Stimulated activated CD4-positive, alpha-beta T cell treated with anti-CD3 and anti-CD28 coated beads, Interleukin-1b, Interleukin-23, amount 100 ng/mL, for 1 hour (primary cell): ENCODE measurements at places on chromosomes 16 and 17.

DNA sequence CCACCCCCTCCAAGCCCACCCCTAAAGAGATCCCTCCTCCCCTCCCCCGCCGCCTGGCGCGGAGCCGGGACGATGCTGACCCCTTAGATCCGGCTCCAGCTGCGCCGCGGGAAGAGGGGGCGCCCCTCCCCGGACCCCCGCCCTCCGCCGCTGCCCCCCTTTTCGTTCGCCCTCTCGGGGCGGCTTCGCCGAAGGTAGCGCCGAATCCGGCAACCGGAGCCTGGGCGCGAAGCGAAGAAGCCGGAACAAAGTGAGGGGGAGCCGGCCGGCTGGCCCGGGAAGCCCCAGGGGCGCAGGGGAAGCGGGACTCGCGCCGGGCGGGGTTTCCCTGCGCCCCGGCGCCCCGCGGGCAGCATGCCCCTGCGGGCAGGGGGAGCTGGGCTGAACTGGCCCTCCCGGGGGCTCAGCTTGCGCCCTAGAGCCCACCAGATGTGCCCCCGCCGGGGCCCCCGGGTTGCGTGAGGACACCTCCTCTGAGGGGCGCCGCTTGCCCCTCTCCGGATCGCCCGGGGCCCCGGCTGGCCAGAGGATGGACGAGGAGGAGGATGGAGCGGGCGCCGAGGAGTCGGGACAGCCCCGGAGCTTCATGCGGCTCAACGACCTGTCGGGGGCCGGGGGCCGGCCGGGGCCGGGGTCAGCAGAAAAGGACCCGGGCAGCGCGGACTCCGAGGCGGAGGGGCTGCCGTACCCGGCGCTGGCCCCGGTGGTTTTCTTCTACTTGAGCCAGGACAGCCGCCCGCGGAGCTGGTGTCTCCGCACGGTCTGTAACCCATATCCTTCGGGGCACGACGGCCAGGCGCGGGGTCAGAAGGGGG lies 623 bp downstream of the CACNA1G start:
- no peak for DNase-seq

- DNase-seq = no peak
Observed at GRCh38 chr17:39551879-39552278, 55.8 kb downstream of the NEUROD2 start.

DNA sequence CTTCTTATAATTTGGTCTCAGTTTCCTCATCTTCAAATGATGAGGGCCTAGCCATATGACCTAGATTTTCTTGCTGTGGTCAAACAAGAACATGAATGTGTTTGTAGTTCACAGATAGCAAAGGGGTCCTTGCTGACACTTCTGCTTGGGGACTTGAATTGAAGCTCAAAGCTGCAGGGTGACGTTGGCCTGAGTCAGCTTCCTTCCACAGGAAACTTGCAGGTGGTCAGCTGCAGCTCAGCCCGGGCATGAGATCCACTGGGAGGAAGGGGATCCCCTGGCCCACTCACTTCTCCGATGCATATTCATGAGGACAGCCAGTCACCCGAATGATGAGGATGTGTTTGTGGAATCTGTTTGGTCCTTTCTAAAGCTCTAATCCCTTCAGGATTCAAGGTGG lies 42.6 kb upstream of the AXIN2 start:
- no peak for DNase-seq

- no peak for DNase-seq
Observed at GRCh38 chr17:9456330-9456729, 119.3 kb downstream of the STX8 start.

DNA sequence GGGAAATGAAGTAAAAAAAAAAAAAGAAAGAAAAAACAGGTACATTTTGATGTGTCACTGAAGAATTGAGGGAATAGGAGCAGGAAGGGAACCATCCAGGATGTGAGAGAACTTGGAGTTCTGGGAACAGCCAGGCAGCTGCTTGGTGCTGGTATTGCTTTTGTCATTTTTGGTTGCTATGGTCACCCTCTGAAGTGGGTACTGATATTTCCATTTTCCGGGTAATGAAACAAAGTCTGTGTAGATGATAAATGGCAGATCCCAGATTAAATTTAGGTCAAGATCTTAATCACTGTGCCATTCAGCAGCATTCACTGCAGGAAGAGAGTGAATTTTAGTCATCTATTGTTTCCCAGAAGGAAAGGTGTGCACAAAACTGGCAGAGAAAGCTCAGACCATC lies 93.6 kb downstream of the ABCA8 start:
- DNase-seq = no peak

- DNase-seq = no peak
Observed at GRCh38 chr16:28497861-28498599, 3.6 kb downstream of the APOBR start.

- no peak for DNase-seq
Observed at GRCh38 chr17:348692-349425, 3.7 kb downstream of the RPH3AL start.

GRCh38 chr16:48919791-48920190 lies 309.8 kb upstream of the N4BP1 start:
- no peak for DNase-seq

- no peak for DNase-seq
Observed at GRCh38 chr17:17897442-17897841, 60.7 kb upstream of the SREBF1 start.

- no peak for DNase-seq
Observed at GRCh38 chr16:73848993-73849392, 447.6 kb upstream of the PSMD7 start.

DNA sequence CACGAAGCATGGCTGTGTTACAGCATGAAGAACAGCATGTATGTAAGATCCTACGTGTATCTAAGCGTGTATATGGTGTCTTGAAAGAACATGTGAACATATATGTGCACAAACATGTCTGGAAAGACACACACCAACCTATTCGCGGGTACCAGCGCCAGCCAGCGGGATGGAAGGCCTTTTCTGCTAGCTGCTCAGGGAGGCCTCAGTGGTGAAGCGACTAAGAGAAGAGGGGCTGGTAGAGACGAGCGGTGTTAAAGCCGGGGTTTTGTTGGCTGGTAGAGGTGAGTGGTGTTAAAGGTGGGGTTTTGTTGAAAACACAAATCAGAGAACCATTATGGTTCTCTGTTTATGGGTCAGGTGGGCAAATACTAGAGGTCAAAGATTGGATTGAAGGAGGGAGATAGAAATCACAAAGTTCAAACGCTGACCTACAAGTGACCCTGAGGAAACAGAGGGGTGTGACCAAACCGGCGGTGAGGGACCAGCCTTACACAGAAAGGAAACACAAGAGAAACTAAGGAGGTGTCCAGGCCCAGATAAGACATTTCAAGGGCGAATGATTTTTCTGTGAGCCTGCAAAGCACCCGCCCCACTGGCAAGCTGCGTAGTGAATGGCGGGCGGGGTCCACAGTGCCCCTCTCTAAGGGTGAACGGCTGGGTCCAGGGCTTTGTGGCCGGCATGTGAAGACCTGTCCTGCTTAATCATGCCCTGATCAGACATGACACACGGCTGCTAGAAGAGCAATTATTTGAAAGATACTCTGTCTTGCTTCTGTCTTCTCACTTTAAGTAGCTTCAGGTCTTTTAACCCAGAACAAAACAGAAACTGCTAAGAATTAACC lies 8.1 kb downstream of the ZCCHC14 start:
- no peak for DNase-seq

GRCh38 chr16:85768199-85768598 lies 17.3 kb upstream of the C16orf74 start:
- DNase-seq = no peak

DNA sequence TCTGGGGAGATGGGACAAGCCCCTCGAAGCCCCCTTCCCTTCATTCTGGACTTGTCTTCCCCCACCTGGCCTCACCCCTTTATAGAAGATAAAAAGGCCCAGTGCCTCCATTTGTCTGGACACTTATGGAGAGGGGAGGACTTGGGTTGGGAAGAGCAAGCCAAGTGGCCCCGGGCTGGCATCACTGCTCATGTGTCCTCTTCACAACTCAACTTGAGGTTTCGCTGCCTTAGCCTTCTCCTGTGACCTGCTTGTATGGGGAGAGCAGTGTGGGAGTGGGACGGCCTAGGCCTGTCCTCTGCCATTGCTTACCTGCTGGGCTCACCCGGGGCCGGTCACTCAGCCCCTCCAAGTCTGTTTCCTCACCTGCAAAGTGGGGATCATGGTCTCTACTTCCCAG lies 1.4 kb downstream of the PAQR4 start:
- no peak for DNase-seq

DNA sequence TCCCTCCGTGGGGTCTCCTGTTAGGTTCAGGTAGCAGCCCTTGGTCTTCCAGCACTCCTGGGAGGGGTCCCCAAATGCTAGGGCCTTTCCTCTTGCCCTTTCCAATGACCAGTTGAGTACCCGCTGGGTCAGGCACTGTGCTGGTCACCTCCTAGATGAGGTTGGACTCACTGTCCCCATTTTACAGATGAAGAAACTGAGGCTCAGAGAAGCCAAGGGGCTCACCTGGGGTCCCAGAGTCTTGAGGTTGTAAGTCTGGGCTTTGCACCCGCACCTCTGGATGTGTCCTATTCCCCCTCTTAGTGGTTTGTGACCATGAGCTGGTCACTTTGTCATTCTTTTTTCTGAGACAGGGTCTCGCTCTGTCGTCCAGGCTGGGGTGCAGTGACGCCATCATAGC lies 1.4 kb upstream of the CASKIN1 start:
- DNase-seq = no peak

GRCh38 chr17:65817951-65818350 lies 256.5 kb upstream of the AXIN2 start:
- DNase-seq = no peak

GRCh38 chr16:84986102-84986501 lies 25.2 kb downstream of the ZDHHC7 start:
- no peak for DNase-seq

GRCh38 chr16:86575754-86576557 lies 2.4 kb upstream of the FOXL1 start:
- no peak for DNase-seq

- no peak for DNase-seq
Observed at GRCh38 chr16:30604316-30604947, 5.8 kb downstream of the ZNF689 start.

- DNase-seq = no peak
Observed at GRCh38 chr17:27654136-27654535, 23.1 kb downstream of the LGALS9 start.

DNA sequence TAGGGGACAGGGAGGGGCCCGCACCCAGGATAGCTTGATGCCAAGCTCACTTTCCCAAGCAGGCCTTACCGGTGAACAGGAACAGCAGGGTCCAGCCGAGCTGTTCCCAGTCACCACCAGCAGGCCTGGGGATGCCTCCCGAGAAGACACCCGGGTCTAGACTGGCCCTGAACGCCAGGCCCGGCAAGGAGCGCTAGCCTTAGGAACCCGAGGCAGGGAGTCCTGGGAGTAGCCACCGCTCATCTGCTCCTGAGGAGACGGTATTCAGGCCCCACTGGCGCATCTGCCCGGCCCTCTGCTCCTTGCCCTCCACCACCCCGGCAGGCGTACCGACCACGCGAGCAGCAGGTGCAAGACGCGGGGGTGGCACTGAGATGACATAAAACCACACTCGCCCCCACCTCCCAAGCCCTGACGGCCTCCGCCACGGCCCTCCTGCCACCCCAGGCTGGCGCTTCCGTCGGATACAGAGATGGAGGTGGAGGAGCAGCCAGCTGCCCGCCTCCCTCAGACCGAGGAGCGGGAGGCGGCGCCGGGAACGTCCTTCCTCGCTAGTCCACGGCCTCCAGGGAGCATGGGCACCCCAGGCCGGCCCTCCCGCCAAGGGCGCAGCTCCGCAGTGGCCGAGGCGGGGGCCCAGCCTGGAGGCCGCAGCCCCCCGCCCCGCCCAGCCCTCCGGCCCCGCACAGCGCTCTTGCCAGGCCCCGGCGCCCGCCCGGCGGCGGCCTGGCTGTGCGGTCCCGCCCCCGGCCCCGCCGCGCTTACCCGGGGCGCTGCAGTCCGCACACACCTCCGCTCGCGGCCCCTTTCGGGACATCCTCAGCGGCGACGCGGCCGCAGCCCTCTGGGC lies 661 bp downstream of the GIT1 start:
- no peak for DNase-seq

DNA sequence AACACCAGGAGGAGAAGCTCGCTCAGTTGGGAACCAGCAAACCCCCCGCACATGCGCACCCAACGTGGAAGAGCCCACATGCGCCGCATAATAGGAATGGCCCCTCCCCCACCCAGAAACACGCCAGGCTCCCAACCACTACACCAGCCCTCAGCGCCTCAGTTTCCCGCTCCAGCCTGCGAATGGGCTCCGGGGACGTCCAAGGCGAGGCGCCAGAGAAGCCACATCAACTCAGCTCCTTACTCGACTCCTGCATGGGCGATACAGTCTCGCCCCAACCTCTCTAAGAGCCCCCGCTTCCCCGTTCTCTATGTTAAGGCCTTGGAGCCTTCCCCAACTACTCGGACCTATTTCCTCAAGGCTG lies 504 bp downstream of the SRSF1 start:
- DNase-seq = peak; percentile 51

- DNase-seq = no peak
Observed at GRCh38 chr16:13521356-13521755, 398.6 kb upstream of the ERCC4 start.

GRCh38 chr17:76617838-76618237 lies 25.7 kb downstream of the ST6GALNAC1 start:
- DNase-seq = no peak

DNA sequence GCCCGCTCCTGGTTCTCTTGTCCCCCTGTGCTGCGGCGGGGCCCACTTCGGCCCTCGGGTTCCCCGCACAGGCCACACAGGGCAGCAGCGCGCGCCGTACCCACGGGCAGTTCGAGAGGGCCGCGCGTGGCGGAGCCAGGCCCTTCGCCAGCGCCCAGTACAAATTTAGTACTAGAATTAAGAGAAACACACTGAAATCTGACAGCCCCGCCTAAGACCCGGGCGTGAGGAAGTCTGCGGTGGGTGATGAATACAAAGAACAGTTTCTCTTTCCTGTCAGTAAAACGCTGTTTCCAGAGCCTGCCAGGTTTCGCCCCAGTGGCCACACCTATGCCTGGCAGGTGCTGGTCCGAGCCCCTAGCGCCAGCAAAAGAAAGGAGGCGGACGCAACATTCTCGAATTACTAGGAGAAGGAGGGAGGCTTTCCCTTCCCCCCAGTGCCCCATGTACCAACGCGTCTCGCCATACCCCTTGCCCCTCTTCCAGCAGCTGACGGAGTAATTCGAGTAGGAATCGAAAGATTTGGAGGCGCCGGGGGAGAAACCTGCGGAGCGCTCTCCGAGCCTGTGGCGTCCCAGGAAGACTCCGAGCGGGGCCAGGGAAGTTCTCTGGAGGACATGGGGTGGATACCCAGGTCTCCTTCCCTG lies 591 bp upstream of the SLFN5 start:
- DNase-seq = peak; percentile 46

- no peak for DNase-seq
Observed at GRCh38 chr16:52090080-52090479, 456.9 kb downstream of the TOX3 start.

DNA sequence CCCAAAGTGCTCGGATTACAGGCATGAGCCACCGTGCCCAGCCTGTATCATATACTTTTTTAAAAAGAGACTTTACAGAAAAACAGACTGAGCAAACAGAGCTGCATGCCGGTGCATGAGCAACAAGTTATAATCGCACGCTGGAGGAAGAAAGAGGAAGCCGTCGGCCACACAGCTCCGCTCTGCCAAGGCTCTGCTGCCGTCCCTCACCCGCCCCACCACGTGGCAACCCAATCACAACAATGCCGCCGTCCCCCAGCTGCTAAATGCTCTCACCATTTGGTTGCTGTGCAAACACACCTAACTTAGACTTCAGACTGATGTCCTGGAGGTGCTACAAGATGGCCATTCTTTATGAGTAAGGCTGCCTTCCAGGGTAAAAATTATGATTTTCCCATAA lies 83.5 kb downstream of the ADCY9 start:
- DNase-seq = no peak

GRCh38 chr16:4364196-4365013 lies 7.2 kb upstream of the VASN start:
- DNase-seq = no peak

- no peak for DNase-seq
Observed at GRCh38 chr16:28573738-28574718, 20.3 kb downstream of the SGF29 start.

- no peak for DNase-seq
Observed at GRCh38 chr17:16044487-16044886, 44.9 kb downstream of the TTC19 start.
